ENCODE measurements at places on chromosomes 11 and 22.

DNA sequence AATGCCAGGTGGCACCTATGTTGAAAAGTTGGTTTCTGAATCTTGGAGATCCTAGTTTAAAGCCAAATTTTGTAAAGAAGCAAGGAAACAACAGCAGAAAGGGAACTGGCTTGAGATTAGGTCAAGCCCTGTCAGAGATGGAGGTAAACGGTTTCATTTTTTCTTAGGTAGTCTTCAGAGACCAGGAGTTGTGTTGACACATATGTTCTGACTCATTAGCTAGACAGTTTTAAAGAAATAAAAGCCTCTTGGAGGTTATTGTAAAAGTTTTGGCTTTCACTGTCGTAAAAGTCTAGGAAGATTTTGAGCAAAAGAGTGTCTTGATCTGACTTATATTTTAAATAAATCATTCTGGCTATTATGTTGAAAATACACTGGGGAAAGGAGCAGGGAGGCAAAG is 151.5 kb upstream of the CTSC start:
- no peak for DNase-seq

DNA sequence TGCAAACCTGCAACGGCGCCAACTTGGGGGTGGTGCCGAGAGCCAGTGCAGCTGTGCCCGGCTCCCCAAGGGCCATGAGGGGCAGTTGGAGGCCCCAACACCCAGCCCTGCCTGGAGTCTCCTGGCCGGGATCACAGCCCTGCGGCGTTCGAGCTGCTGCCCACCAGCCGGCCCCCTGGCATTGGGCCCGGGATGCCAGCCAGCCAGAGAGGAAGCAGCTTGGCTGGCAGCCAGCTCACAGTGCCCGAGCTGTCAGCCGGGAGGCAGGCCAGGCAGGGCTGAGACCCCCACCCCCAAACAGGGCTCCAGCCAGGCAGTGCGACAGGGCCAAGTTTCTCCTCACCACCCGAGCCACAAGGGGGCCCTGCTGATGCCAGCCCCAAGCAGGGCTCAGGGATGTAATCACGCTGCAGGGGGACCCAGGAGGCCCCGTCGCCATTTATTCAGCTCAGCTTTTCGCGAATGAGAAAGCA is 26.0 kb upstream of the TCF20 start:
- no peak for DNase-seq

DNA sequence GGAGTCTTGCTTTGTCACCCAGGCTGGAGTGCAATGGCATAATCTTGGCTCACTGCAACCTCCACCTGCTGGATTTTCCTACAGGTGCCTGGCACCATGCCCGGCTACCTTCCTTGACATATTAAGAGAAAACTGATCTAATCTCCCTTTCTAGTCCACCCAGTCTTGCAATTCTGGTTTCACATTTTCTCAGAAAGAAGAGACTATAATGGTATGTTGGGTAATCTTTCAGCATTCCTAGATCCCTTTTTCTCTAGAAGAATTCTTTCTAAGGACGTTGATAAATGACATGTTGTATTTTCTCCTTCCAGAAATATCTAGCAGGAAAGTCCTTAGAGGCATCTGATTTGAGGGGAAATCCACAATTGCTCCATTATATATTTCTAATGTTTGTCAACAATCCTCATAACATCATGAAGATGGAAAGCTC is 10.4 kb upstream of the HSPA8 start:
- DNase-seq: no peak

DNA sequence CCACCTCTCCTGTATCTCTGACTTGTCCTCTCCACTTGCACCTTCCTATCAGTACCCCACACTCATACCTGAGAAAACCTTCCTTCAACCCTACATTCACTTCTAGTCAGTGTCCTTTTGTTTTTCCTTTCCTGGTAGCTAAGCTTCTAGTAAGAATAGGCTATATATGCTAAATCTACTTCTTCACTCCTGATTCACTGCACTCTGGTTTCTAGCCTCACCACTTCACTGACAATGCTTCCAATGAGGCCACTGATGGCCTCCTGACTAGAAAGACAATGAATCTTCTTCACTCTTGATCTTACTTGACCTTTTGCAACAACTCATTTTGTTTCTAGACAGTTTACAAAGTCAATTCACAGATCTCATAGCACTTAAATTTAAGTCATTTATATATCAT is 52.0 kb downstream of the RELT start:
- no peak for DNase-seq

DNA sequence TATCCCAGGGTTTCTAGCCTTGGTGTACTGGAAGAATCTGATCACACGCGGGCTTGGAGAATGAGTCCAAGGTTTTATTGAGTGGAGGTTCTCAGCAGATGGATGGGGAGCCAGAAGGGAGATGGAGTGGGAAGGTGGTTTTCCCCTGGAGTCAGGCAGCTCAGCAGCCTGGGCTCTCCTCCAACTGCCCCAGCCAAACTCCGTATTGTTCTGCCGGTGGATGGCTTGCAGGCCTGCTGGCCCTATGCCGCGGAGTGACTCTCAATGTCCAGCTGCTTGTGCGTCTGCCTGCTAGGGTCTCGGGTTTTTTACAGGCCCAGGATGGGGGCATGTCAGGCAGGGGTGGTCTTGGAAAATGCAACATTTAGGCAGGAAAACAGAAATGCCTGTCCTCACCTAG is 162.4 kb upstream of the LMO1 start:
- no peak for DNase-seq

All from stimulated activated CD4-positive, alpha-beta T cell treated with anti-CD3 and anti-CD28 coated beads, TNF-alpha, amount 100 ng/mL, for 24 hours (primary cell).